ENCODE measurements at places on chromosomes 16 and 17.

DNA sequence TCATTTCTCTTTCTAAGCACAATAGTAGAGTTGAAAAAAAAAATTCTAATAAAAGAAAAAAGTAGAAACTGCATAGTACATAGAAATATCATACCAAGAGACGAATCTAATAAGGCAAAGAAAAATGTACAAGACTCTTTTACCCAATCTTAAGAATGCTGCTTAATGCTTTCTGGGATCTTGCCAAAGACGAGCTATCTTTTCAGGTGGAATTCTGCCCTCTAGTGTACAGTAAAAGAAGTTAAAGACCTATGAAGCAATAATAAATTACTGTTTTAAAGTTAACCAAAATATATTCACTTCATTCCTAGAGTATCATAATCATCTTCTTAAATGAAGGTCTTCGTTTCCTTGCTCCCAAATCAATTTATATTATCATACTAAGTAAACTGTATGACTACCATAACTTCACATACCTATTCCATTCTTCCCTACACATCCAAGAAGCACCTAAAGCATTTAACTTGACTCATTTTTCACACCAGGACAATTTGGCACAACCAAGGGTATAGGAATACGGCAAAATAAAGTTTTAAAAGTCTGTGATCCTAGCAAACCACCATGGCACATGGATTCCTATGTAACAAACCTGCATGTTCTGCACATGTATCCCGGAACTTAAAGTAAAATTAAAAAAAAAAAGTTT is 47.7 kb downstream of the CFDP1 start:
- no peak for DNase-seq

- no peak for DNase-seq
Measured at GRCh38 chr16:20889625-20890275, 10.4 kb downstream of the DCUN1D3 start.

DNA sequence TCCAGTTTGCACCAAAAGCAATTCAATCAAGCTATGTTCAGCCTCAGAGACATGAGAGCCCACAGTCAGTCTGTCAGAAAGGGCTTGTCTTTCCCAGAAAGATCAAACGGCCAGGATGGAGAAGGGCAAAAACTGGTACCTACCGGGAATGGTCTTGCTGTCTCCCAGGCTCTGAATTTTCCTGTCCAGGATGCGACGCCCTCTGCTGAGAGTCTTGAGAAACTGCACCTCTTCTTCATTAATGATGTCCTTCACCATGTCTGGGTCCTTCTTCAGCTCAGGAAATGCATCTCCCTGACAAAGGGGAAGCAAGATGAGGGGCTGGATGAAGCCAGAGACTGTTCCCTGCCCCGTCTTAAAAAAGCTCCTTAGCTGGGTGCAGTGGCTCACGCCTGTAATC is 15.8 kb upstream of the EXOSC6 start:
- no peak for DNase-seq

DNA sequence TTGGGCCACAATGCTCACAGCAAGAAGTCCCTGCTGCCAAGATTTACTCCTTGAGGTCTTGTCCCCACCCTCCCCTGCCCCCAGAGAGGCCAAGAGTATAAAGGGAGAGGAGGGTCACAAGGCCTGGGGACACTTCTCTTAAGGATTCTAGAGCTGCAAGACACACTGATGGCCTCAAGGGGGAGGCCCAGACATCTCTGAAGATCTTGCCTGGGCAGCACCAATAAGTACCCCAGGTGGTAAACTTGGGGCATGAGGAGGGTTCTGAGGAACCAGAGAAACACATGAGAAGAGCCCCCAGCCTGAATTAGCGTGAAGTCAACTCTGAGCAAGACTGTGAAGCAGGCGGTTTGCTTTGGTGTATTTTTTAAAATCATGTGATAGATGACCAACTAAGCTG is 26.8 kb upstream of the MTMR4 start:
- no peak for DNase-seq

DNA sequence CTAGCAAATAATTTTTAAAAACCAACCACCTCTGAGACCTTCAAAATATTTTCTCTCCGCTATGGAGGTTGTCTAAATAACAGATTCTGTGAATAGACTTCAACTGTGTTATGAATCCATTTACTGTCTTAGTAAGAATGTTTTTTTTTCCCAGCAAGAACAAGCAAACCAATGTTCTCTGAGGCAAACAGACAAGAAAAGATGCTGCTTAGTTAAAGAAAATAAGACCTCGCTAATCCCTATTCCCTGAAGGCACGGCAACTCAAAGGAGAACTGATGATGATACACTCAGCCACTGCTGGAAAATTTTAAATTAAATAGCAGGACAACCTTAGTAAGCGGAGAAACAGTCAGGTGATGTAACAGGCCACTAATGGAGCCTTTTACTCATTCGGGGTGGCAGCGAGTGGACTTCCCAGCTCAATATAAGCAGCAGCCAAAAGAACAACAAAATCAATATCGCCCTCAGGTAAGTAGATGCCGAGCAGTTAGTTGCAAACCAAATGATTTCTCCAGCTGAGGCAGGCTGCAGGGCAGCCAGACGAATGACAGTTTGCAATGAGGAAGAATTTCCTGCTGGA is 81.8 kb downstream of the CPPED1 start:
- no peak for DNase-seq

All from stimulated activated CD4-positive, alpha-beta T cell treated with anti-CD3 and anti-CD28 coated beads, TNF-alpha, amount 100 ng/mL, for 1 hour (primary cell).